ENCODE measurements at places on chromosomes 3 and 15.

GRCh38 chr3:33420966-33421365 lies 19.2 kb downstream of the UBP1 start:
- DNase-seq: no peak

- DNase-seq: no peak
Observed at GRCh38 chr3:134620476-134621115, 30.2 kb downstream of the KY start.

- no peak for DNase-seq
Observed at GRCh38 chr3:192273001-192273696, 454.2 kb downstream of the FGF12 start.

- no peak for DNase-seq
Observed at GRCh38 chr3:172616031-172616461, 92.8 kb upstream of the TNFSF10 start.

- DNase-seq: peak; percentile 96
Observed at GRCh38 chr15:59329570-59330350, 42.9 kb downstream of the MYO1E start.

- DNase-seq: peak; percentile 18
Observed at GRCh38 chr3:55521064-55521737, 34.1 kb upstream of the WNT5A start.

- DNase-seq: no peak
Observed at GRCh38 chr15:38670128-38671005, 105.8 kb upstream of the RASGRP1 start.

GRCh38 chr3:20930034-20930433 lies 744.0 kb upstream of the SGO1 start:
- DNase-seq: no peak

GRCh38 chr15:83283138-83283812 lies 1.2 kb downstream of the BNC1 start:
- DNase-seq: no peak

All from astrocyte (in vitro differentiated cells and primary cell).